ENCODE measurements at places on chromosomes 13 and 19. TPM values are rescaled to one million over a fixed set of nuclear protein-coding genes. Genes with fewer than 3 reads are reported as not detected.

Gene SERPINE3
- 0.53 TPM for total RNA-seq

Gene EFNB2
- total RNA-seq: 29.2 TPM

Gene TNNT1
- total RNA-seq: 9.7 TPM

GRCh38 chr13:93853912-93854311 is 625.6 kb downstream of the DCT start:
- DNase-seq: no peak

GRCh38 chr19:4976401-4977298 is 7.7 kb downstream of the KDM4B start:
- no peak for DNase-seq

- no peak for DNase-seq
Observed at GRCh38 chr13:94300401-94300800, 179.1 kb downstream of the DCT start.

DNA sequence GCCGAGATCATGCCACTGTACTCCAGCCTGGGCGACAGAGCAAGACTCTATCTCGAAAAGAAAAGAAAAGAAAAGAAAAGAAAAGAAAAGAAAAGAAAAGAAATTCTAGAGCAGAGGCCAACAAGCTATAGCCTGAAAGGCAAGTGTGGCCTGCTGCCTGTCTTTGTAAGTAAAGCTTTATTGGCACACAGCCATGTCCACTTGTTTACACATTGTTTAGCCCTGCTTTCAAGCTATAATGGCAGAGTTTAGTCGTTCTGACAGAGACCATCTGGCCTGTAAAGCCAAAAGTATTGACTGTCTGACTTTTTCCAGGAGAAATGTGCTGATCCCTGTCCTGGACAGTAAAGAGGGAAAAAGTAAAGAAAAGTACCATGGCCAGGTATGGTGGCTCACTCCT is 18.3 kb downstream of the NWD1 start:
- no peak for DNase-seq

GRCh38 chr13:77507931-77508776 is 27.4 kb upstream of the SCEL start:
- no peak for DNase-seq

- no peak for DNase-seq
Observed at GRCh38 chr19:13747098-13747453, 17.2 kb upstream of the MRI1 start.

DNA sequence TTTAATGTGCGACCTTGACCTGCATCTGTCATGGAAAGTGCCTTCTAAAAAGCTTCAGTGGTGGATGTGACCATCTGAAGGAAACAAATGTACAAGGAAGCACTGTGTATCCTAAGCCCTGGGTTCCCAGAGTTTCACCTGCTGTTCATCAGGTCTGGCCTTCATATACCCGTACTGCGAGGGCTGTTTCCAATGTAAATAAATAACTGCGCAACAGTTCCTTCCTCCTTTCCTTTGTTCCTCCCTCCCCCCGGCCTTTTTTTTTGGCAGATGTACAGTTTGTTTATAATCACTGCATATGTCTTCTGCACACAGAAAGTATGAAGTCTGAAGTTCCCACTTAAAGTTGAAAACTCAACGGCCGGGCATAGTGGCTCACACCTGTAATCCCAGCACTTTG is 5.2 kb downstream of the FAAP24 start:
- no peak for DNase-seq

GRCh38 chr19:16117594-16118033 is 5.9 kb downstream of the RAB8A start:
- DNase-seq: no peak

- DNase-seq: no peak
Observed at GRCh38 chr13:104321756-104322155, 1255.5 kb upstream of the SLC10A2 start.

GRCh38 chr19:757811-758668 is 7.1 kb downstream of the MISP start:
- DNase-seq: no peak

GRCh38 chr19:29804493-29804892 is 7.3 kb upstream of the CCNE1 start:
- DNase-seq: no peak

GRCh38 chr13:109130093-109130835 is 500.9 kb downstream of the MYO16 start:
- DNase-seq: no peak

DNA sequence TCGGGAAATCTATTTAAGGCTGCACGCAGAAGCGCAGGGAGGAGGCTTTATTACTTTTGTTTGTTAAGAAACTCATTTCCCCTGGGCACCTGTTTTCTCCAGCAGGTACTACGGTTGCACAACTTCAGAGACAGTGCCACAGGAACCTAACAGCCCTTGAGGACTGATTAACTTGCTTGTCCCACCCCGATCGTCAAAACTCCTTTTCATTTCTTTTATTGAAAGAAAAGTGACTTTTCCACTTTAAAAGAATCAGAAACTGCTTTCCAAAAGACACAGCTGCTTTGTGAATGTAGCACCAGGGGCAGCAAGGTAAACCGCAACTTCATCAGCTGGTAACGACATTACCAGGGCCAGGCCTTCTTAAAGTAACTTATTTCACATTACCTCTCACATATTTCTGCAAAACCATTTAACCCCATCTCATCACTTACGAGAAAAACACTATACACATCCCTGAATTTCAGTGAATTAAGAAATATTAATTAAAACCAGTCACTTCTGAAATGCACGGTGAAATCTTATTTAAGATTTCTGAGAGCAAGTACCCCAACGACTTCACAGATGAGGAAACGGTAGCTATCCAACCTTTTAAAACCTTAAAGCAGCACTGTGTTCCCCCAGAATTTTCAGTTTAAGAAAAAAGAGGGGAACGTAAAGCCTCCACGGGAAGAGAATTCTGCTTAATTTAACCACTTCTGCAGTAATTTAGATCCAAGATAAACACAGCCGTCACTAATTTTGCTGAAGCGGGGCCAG is 1.4 kb downstream of the ANKRD10 start:
- DNase-seq: no peak

- DNase-seq: no peak
Observed at GRCh38 chr19:1151917-1152587, 22.0 kb downstream of the SBNO2 start.

GRCh38 chr19:46049597-46049996 is 8.8 kb upstream of the IGFL4 start:
- DNase-seq: no peak

GRCh38 chr13:46797501-46798237 is 708 bp upstream of the ESD start:
- DNase-seq: no peak

- peak; percentile 76 for DNase-seq
Observed at GRCh38 chr19:17282488-17283125, 906 bp downstream of the ANKLE1 start.

GRCh38 chr19:15540435-15540834 is 32.1 kb downstream of the CYP4F22 start:
- DNase-seq: no peak

DNA sequence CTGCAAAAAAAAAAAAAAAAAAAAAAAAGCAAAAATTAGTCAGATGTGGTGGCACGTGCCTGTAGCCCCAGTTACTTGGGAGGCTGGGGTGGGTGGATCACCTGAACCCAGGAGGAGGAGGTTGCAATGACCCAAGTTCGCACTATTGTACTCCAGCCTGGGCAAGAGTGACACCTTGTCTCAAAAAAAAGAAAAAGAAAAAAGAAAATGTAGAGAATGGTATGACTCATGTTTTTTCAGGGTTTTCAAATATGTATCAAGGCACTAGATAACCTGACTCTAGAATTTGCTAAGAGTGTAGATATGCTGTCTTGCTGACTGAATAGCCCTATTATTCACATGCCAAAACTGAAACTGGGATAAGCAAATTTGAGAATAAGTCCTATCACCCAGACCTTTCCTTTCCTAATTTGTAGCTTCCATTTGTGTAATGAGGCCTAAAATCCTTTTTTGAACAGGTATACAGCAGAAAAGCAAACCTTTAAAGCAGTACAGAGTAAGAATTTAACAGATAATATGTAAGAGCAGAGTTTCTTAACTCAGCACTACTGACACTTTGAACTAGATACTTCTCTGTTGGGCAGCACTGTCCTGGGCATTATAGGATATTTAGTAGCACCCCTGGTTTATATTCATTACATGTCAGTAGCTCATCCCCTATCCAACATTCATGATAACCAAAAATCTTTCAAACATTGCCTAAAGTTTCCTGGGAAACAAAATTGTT is 108.6 kb downstream of the ELF1 start:
- DNase-seq: no peak

GRCh38 chr13:75079226-75079625 is 402.7 kb downstream of the TBC1D4 start:
- no peak for DNase-seq

GRCh38 chr19:15170345-15170744 is 30.4 kb downstream of the NOTCH3 start:
- no peak for DNase-seq

- no peak for DNase-seq
Observed at GRCh38 chr13:101516262-101516661, 63.8 kb downstream of the ITGBL1 start.

DNA sequence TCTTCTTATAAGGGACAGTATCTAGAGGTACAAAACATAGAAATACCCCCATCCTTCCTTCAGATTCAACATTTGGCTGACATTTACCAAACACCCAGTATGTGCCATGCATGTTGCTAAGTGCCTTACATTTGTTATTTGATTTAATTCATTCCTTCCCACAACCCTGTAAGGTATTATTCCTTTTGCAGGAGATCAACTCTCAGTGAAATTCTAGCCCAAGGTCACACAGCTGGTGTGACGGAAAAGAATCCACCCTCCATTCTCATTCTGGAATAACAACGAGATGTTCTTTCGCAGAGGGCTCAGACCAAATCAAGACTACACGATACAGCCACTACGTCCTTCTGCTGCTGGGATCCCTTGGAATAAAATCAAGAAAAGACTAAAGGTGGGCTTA is 67.8 kb downstream of the C13orf42 start:
- DNase-seq: no peak

GRCh38 chr19:6218491-6219146 is 61.2 kb downstream of the MLLT1 start:
- DNase-seq: peak; percentile 91

DNA sequence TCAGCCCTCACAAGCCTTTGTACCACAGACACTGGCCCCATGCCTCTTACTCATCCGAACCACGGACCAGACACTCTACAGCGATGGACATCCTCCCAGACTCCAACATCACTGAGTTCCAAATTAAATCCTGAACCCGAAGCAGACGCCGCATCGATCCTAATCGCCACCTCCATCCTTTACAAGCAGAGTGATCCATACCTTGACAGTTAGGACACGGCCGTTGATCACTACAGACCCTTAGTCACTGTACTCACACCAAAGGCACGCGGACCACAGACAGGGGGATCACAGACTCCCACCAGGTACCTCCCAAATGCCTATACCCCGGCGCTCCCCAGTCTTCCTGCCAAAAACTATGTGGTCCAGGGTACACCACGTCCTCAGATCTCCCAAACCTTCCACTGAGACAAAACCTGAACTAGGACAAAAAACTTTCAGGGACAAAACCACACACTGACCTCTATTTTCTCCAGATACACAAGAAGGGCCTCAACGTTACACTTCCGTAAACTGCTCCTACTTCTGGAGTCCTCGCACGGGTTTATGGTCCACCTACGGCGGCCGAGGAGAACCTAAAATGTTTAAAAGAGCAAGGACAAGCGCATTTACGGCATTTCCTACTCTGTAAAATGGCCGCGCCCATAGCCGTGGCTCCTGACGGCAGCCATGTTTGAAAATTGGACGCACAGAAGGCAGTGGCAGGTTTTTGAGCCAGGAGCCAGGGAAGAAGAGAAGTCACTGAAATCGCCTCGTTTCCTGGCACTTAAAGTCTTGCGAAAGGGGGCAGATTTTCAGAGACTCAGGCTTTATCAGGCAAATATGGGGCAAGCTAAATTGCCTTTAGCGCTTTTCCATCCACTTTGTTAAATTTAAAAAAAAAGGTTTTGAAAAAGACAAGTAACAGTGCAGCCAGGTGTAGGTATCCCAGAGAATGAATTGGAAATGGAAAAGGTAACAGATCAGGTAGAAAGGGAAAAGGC is at the start of gene ZNF350:
TSS of gene ZNF350 (minus strand) at position 532 of the 983 bp plus-strand sequence. CDS start 12,480 bp downstream, outside the sequence.
- peak; percentile 96 for DNase-seq

DNA sequence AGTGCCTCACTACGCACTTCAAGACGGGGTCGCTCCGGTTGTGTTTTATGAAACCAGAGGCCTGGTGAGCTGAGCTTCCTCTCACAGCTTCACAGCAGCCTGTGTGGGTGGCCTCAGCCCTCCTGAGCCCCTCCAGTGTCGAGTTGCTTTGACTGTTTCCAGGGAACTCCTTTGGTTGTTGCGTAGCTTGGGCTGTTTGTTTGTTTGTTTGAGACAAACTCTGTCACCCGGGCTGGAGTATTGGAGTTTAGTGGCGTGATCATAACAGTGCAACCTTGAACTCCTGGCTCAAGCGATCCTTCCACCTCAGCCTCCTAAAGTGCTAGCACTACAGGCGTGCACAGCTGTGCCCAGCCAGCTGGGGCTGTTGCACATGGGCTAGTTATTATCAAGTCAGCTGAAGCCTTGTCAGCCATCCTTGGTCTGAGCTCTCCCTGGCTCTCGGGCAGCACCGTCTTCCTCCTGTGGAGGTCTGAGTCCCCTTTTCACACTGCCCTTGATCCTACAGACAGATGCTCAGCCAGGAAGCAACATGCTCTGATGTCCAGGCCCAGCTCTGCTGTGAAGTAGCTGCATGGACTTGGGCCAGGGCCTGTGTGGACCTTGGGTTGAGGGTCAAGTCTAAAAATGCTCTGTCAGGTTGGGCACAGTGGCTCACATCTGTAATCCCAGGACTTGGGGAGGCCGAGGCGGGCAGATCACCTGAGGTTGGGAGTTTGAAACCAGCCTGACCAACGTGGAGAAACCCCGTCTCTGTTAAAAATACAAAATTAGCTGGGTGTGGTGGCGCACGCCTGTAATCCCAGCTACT is 10.2 kb downstream of the DOT1L start:
- no peak for DNase-seq

GRCh38 chr19:46678110-46678732 is 17.2 kb upstream of the DACT3 start:
- no peak for DNase-seq

DNA sequence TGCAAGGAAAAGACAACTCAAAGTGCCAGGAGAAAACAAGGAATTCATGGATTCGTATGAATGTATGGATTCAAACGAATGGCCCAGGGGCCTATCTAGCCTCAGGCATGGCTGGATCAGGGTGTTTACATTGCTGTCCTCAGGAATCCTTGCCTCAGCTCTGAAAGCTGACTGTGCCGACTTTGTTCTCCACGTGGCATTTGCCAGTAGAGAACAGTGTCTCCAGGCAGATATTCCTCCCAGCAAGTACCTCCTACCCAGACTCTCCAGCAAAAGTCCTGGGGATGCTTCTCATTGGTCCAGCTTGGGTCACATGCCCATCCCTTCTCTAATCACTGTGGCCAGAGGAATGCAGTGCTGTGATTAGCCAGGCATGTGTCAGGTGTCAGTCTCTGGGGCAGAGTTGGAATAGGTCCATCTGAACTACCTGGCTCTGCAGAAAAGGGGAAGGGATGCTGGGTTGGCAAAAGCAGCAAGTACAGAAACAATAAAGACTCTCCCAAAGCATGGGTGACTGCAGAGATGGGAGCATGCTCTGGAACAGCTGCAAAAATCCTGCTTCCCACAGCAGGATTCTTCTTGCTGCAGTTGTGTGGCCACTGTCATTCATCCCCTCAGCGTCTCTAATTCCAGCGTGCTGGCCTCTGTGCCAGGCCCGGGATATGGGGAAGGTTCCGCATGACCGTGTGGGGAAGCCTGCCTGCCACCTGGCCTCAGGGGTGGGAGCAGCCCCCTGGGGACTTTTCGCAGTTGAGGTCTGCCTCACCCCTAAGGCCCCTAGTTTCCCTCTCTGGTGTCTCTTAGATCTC is 30.0 kb downstream of the CCNE1 start:
- peak; percentile 61 for DNase-seq
